ENCODE measurements at places on chromosomes 5 and 9.

DNA sequence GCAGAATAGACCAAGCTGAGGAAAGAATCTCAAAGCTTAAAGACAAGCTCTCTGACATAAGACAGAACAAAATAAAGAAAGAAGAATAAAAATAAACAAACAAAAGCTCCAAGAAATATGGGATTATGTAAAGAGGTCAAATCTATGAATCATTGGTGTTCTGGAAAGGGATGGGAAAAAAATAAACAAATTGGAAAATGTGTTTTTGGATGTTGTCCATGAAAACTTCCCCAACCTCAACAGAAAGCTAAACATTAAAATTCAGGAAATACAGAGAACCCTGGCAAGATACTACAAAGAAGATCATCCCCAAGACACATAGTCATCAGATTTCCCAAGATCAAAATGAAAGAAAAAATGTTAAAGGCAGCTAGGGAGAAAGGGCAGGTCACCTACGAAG is 662.0 kb upstream of the CDH18 start:
- no peak for ATAC-seq

- ATAC-seq = no peak
Measured at GRCh38 chr9:89993678-89994630, 389.1 kb downstream of the GADD45G start.

- no peak for ATAC-seq
Measured at GRCh38 chr5:174386306-174386705, 338.1 kb upstream of the MSX2 start.

DNA sequence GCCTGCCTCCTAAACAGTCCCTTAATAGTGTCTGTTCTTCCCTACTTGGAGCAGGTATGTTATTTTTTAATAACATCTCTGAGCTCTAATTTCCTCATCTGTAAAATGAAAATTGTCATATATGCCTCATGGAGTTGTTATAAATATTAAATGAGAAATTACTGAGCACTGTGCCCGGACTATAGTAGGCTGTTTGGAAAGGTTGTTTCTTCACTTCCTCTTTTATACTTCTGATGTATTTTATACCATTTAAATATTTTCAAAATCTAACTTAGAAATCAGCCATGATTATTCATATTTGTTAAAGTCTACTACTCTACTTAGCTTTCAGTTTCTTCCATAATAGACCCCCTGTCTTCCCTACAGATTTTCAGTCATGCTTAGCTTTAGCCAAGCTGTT is 30.5 kb upstream of the HAPLN1 start:
- no peak for ATAC-seq

- ATAC-seq = no peak
Measured at GRCh38 chr5:160030631-160031377, 21.9 kb downstream of the TTC1 start.

- ATAC-seq = no peak
Measured at GRCh38 chr9:91017245-91017644, 215.6 kb downstream of the SYK start.

GRCh38 chr5:113221294-113222176 is 213.3 kb downstream of the TSSK1B start:
- ATAC-seq = no peak

Data from stimulated activated memory B cell treated with anti-CD40 and anti-IgM and Interleukin-4, amounts not matched to agents 10 μg/mL and 1 μg/mL and 100 μg/mL, for 72 hours (primary cell).